ENCODE measurements at places on chromosomes 16 and 17.

- no peak for DNase-seq
Observed at GRCh38 chr16:17354685-17355084, 116.1 kb downstream of the XYLT1 start.

- no peak for DNase-seq
Observed at GRCh38 chr17:13757871-13758270, 156.1 kb upstream of the HS3ST3A1 start.

DNA sequence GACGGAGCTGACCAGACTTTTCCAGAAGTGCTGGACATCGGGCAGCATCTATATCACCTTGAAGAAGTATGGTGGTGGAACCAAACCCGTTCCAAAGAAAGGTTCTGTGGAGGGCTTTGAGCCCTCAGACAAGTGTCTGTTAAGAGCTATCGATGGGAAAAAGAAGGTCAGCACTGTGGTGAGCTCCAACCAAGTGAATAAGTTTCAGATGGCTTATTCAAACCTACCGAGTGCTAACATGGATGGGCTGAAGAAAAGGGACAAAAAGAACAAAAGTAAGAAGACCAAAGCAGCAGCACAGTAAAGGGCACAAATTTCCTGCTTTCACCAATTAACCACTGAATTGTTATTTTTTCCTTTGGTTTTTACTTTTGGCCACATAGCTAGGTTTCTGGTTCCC, 6.9 kb downstream of the KAT7 start:
- DNase-seq: no peak

GRCh38 chr17:80599546-80600305, 55.1 kb downstream of the RPTOR start:
- no peak for DNase-seq

Data from NK-92 treated with Interleukin-12 subunit alpha and Interleukin-12 subunit beta, amount 100 ng/mL, for 24 hours (cell line).